ENCODE measurements at places on chromosomes 5 and 9.

- no peak for DNase-seq
These were observed 25.7 kb upstream of the CDKN2AIPNL start for GRCh38 chr5:134437340-134437846.

DNA sequence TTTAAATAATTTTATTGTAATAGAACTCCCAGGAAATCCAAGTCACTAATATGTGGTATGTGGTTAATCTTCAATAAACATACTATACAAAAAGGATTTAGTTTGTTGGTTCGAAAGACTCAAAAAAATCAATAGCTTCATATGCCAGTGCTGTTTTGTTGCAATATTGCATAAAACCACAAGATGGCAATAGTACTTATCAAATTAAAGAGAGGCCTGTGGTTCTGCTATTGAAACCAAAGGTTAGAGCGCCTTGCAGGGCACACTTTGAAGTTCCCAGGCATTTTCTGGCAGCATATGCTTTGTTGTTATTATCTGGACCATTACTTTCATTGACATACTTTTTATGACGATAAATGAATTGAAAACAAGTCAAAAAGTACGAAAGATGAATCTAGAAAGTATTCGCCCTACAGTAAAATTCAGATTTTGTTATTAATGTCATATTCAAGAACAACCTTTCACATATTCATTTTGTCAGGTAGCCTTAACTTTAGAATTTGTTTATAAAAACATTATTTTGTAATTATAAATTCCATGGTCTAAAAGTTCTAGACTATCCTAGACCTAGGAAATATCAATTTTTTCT, 316.3 kb downstream of the MCTP1 start:
- no peak for DNase-seq

- peak; percentile 55 for DNase-seq
These were observed 51.9 kb downstream of the TGFBI start for GRCh38 chr5:136080483-136081216.

- DNase-seq: no peak
These were observed 484.0 kb downstream of the ZNF608 start for GRCh38 chr5:124262470-124262869.

GRCh38 chr9:96399325-96399633, 15.8 kb upstream of the SLC35D2 start:
- DNase-seq: no peak

DNA sequence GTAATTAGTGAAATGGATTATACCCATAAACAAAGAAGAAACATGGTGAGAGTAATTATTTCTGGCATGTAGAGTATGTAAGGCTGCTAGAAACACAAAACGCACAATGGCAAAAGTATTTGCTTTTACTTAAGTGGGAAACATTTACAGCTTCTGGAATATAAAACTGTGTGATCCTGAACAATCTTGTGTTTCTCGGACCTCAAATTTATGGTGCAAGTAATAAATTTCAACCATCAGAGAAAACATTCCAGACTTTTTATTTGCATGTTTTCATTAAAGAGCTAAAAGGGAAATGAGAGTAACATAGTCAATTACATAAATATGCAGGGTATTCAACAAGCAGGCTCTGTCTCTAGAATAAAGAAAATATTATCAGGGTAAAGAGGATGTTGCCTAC, 17.2 kb upstream of the PRR16 start:
- no peak for DNase-seq

- no peak for DNase-seq
These were observed 18.7 kb upstream of the TGFBR1 start for GRCh38 chr9:99085949-99086948.

DNA sequence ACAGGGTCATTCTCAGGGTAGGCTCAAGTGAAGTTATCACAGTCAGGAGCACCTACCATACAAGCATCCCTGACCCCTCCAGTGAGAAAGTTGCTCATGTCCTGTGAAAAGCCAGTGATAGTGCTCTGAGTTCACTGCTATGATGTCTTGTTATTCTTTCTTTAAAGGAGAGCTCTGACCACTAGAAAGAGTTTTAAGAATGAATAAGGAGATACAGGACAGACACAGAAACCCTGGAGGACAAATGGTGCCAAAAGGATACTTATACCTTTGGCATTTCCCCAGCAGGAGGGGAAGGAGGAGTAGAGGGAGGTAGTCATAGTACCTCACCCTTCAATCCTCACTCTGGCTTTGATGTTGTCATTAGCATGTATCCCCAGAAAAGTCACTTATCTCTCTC, 84.0 kb upstream of the AGXT2 start:
- no peak for DNase-seq

- no peak for DNase-seq
These were observed 19.0 kb downstream of the C9orf152 start for GRCh38 chr9:110188991-110189390.

- DNase-seq: no peak
These were observed 208.3 kb downstream of the GABBR2 start for GRCh38 chr9:98500337-98500919.

DNA sequence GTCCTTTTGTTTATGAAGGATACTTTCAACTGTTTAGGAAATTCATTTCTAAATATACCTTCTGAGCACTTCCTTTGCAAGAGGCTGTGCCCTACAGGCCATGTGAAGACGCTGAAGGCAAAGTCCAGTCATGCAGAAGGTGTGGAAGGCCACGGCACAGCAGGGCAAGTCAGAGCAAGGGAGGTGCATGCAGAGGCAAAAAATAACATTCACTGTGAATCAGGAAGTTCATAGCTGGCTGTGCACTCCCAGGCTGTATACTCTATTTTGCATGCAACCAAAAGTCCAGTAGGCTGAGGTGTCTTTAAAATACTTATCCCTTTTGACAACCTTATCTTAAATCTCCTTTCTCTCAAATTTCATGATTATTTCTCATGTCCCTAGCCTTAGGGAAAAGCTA, 50.3 kb downstream of the GNAQ start:
- DNase-seq: no peak

GRCh38 chr5:145931718-145932117, 4.7 kb upstream of the SH3RF2 start:
- no peak for DNase-seq
